ENCODE measurements at places on chromosomes 7 and 10.

DNA sequence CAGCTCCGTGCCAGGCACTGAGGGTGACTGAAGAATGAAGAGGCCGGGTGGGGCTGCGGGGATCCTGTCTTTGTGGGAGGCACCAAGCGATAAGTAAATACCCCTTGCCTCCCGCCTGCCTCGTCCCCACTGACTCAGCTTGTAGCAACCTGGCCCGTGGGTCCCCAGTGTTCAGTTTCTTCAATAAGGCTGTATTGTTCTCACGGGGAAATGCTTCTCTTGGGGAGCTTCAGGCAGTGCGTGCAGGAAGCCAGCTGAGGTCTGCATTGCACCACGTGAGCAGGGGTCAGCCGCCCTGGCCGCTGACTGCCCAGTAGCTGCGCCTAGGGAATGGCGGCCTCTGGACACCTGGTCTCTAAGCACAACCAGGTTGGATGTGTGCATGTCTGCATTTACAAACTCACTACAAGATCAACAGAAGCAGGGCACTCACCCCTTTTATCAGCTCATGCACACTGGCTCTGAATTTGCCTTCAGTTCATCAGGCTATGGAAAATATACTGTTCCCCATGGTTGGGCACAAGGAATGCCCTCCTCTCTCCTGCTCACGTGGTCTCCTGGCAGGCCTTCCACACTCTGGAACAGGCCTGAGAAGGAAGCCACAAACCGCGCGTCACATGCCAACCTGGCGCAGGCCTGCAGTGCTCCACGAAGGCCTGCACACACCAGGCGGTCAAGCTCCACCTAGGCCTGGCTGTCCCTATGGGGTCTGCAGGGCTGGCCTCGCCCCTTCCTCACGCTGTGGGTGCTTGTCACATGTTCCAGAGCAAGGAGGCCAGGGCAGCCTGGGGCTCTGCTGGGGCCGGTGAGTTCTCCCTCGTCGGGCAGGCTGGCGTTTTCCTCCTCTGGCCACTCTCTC lies 135.7 kb upstream of the RNF32 start:
- no peak for DNase-seq

- DNase-seq = no peak
Observed at GRCh38 chr10:59847326-59847725, 59.0 kb downstream of the CCDC6 start.

- no peak for DNase-seq
Observed at GRCh38 chr10:117370205-117370604, 5.0 kb downstream of the PDZD8 start.

- DNase-seq = no peak
Observed at GRCh38 chr7:33076737-33077136, 14.2 kb upstream of the NT5C3A start.

DNA sequence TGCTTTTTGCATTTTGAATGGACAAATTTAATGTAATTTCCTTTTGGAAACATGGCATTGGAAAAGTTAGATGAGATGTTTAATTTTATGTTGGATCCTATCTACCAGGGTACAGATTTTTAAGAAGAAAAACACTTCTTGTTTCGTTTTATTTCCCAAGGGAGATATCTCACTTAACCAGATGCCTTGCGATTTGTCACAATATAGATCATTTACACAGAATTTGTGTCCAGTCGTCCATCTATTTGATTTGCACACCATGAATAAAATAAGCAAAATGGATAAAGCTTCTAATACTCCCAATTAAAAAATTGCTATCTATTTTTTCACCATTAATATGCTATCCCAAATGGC lies 25.7 kb downstream of the HDAC9 start:
- no peak for DNase-seq

DNA sequence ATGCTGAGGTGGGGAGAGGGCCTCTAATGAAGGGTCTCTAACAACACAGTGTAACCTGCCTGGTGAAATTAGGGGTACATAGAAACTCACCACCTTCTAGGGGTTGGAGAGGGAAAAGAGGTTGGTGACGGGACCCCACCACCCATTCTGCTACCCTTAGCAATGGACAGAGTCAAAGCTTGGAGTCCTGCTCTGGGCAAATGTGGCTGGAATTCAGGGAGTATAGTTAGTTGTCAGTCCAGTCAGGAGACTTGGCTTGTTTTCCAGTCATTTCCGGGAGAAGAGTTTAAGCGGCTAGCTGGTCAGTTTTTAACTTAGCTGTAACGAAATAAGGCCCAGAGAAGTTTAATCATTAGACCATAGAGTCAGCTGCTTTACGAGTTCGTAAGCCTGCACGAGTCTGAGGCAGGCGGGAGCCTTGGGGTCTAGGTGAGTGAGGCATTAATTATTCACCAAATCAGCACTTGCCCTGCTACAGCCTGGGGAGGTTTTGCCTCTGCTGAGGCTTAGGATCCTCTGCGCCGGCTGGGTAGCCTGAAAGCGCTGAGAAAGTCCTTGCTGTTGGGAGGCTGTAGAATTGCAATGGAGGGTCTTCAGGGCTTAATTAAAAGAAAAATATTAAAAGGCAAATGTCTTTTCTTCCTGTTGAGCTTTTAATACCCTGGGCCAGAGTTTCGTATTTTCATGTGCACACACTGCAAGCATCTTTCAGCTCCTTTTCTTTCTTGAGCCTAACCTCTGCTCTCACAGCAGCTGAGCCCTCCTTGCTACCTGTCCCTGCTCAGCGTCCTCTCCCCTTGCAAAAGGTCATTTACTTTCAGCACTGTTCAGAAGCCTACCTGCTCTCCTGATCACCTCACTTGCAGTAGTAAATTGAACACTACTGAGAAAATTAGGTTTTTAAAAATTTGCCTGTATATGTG lies 1.5 kb upstream of the LAMB1 start:
- no peak for DNase-seq

DNA sequence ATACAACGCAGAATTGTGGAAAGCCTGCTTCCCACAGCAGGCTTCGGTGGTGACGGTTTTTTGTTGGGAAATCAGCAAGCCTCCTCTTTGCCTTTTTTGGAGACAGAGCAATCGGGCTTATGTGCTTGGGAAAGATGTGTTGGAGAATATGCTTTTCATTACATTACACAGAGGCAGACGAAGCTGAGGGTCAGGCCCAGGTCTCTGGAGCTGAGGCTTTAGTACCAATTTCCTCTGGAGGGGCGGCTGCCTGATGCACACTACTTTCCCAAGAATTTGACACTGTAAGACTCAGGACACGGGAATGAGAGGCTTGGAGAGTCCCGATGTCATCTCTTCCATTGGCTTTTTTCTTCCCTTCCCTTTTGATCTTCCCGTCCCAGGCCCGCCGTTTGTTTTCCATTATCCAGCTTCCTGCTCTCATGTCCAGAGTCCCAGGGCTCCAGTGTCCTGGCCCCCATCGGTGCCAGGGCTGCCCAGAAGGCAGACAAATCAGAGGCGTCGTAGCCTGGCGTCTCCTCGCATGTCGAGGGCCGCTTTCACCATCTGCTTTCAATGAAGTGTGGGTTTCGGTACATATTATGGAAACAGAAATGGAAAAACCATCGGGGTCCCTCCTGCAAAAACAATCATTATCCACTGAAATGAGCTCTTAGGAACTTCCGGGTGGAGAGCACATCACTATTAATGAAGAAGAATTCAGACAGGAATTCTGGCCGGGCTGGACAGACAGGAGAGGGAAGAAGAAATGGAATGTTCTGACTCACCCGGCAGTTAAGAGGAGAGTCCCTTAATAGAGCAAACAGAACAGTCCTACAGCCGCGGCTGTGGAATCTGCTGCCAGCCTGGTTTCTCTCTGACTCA lies 123.0 kb upstream of the JCAD start:
- no peak for DNase-seq

DNA sequence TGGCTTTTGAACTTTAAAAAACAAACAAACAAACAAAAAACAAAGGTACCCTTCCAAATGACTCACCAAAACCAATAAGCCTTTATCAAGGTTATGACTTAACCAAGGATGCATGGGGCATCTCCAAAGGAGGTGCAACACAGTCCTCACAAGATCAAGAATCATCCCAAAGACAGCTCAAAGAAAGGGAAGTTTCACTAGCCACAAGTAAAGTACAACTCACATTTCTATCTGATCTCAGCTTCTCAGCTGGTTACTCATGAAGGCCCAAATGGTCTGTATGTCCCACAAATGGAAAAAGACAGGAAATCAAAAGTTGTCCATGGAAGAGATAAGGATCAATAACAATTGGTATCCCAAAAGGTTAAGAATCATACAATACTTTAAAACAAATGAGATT lies 6.0 kb upstream of the MKLN1 start:
- no peak for DNase-seq

- no peak for DNase-seq
Observed at GRCh38 chr10:70053218-70053840, 683 bp downstream of the MACROH2A2 start.

GRCh38 chr7:70793821-70794220 lies 338.1 kb upstream of the GALNT17 start:
- no peak for DNase-seq

GRCh38 chr7:111730476-111731300 lies 168.4 kb upstream of the IMMP2L start:
- DNase-seq = no peak

DNA sequence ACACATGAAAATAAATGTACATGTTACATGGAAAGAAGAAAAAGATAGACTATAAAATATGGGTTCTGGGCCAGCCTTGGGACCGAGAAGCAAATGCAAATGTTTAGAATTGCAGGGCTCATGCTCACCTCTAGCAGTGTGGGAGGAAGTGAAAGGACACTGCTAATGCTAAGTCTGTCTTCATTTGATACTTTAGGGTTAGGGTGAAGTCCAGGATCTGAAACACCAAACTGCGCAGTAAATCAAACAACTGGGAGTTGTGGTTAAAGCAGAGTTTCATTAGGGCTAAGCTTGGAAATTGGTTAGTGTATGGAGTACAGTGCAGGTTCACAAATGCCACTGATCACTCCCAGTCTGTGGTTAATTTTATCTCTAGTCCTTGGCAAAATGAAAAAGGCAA lies 73.2 kb upstream of the PDK4 start:
- no peak for DNase-seq

GRCh38 chr7:88452646-88453045 lies 146.0 kb upstream of the STEAP4 start:
- DNase-seq = no peak

- no peak for DNase-seq
Observed at GRCh38 chr10:77977934-77978333, 51.4 kb upstream of the DLG5 start.

GRCh38 chr7:130667593-130668257 lies 823 bp downstream of the COPG2 start:
- peak; percentile 4 for DNase-seq

DNA sequence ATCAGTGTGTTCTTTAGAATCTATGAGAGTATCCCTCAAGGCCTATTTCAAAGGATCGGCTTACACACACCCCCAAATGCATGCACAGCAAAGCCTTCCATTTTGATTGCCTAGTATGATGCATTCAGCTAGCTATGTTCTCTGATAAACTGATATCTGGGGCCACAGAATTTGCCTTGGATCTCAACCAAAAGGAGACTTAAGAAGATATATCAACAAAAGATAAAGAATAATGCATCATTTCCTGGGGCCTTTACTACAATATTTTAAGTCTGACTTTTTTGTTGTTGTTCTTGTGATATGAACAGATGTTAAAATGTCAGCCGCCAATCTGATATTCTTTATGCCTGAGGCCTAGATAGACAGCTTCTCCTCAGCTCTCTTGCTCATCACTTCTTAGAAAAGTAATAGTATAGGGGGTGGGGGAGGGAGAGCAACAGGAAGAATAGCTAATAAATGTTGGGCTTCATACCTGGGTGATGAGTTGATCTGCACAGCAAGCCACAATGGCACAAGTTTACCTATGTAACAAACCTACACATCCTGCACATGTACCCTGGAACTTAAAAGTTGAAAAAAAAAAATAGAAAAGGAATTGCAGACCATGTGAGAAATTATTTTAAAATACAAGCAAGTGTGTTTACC lies 792.9 kb upstream of the GHITM start:
- no peak for DNase-seq

GRCh38 chr10:113958631-113959382 lies 84.9 kb upstream of the ADRB1 start:
- peak; percentile 30 for DNase-seq

GRCh38 chr7:135508883-135509588 lies 866 bp downstream of the CNOT4 start:
- DNase-seq = peak; percentile 33

- no peak for DNase-seq
Observed at GRCh38 chr10:97010695-97011206, 175.0 kb downstream of the SLIT1 start.

GRCh38 chr10:43610636-43611035 lies 4.4 kb downstream of the ZNF485 start:
- DNase-seq = no peak

DNA sequence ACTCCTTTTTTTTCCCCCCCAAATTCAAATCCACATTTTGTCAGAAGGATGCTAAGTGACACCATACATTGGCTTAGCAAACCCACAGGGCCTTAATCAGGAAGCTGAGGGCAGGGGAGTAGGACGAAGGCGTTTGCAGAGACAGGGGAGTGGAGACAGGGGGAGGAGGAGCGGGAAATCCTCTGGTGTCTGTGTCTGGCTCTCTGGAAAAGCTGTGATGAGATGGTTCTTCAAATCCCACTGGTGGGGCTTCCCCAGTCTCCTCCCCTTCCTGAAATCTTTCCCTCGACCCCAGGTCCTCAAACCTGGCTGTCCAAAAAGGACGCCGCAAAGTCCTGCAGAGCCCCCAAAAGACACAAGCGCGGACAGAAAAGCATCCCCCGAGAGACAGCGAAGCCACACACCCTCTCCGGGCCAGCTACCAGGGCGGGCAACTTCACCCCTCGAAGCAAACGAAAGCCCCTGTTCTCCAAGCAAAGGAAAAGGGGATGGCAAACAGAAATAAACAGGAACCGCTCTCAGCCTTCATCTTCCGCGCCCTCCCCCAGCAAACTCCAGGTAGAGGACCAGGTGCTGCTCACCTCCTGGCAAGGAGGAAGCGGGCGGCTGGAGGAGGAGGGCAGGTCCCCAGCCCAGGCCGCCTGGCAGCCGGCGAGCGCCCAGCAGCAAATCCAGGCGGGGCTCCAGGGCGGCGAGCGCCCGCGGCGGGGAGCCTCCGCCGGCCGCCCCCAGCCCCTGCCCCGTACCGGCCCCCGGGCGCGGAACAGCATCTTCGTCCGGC lies 520 bp downstream of the ELAPOR2 start:
- DNase-seq = peak; percentile 10

GRCh38 chr10:82420001-82420400 lies 545.0 kb downstream of the NRG3 start:
- DNase-seq = no peak

GRCh38 chr10:112215342-112215774 lies 31.8 kb upstream of the GPAM start:
- DNase-seq = no peak

DNA sequence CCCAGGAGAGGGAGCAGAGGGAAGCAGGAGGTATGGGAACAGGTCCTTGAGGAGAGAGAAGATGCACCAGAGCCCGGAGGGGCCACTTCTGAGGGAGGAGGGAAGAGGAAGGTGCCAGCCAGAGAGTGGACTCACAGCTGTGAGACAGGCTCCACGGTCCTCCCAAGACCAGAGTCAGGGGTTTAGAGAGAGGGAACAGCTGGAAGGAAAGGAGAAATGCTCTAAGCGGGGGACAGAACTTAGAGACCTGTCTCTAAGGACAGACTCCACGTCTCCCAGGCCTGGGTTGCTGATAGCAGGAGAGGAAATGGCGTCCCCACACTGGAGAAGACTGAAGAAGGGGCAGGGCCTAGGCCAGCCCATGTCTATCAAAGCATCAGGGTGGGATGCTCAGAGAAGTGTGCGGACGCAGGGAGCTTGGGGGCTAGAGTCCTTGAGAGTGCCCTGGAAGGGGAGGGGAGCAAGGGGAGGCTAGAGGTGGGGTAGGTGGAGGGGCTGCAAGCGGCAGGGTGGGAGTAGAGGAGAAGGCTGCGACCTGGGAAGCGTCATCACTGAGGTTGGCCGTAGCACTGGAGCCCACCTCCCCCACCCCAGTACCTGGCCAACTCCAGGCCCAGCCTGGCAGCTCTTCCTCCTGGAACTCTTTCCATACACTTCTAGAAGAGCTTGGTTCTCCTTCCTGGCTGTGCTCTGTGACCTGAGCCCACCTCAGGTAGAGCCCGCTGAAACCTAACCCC lies 25.6 kb upstream of the GRID1 start:
- DNase-seq = no peak
